A549 (cell line): ENCODE measurements at places on chromosomes 1 and 21.

DNA sequence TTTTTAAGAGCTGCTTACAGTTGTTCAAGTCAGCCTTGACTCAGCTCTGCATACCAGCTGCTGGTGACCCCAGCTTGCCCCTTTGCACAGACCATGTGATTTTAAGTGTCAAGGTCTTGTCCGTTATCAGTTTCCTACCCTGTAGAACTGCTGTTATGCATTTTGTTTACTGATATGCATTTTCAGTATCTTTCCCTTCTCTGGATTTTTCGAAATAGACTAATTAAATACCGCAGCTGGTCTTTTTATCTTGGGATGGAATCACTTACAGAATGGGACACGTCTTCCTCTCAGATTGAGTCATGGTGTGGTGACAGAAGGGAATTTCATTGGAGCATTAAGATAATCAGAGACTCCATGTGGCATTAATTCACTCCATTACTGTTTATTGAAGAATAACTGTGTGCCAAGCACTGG lies 145.6 kb downstream of the FMN2 start:
- no peak for DNase-seq

GRCh38 chr1:65247419-65248359 lies 61.7 kb upstream of the DNAJC6 start:
- DNase-seq = no peak

GRCh38 chr1:31927661-31927980 lies 10.5 kb downstream of the PTP4A2 start:
- DNase-seq = no peak

DNA sequence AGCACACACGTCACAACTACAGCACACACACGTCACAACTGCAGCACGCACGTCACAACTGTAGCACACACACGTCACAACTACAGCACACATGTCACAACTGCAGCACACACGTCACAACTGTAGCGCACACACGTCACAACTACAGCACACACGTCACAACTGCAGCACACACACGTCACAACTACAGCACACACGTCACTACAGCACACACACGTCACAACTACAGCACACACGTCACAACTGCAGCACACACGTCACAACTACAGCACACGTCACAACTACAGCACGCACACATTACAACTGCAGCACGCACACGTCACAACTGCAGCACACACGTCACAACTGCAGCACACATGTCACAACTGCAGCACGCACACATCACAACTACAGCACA lies 322.6 kb upstream of the AJAP1 start:
- DNase-seq = no peak

- peak; percentile 11 for DNase-seq
These were observed 93.5 kb upstream of the CAMK1G start for GRCh38 chr1:209490013-209490412.

DNA sequence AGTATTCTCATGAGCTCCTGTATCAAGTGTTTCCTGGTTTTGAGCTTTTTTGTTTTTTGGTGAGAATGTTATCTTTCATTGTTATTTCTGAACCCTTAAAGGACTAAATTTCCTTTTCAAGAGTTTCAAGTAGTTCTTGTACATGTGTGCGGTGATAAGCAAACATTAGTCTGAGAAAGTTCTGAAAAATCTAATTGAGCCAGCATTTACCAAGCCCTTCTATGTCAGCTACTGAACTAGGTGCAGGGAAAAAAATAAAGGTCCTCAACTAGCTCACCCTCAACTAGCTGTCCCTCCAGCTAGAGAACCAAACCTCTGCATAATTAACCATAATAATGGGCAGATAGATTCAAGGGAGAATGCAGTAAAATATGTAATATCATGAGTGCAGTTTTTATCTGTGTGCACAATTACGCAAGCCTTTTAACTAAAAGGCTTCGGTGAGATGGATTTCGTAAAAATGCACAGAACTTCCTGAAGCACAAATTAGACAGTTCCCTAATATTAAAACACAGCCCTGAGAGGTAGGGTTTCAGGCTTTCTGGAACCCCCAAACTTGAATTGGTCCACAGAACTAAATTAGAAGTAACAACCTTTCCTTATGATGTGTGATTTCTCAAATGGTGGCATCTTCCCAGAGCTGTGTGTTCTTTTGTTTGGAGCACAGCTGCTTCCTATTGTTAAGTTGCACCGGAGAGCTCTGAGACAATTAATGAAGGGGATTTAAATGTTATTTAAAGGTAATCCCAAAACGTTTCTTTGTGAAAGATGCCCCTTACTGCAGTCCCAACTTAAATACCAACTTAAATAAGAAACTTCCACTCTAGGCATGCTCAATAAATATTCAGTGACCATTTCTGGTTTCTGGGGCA lies 165.8 kb downstream of the NFIA start:
- no peak for DNase-seq

DNA sequence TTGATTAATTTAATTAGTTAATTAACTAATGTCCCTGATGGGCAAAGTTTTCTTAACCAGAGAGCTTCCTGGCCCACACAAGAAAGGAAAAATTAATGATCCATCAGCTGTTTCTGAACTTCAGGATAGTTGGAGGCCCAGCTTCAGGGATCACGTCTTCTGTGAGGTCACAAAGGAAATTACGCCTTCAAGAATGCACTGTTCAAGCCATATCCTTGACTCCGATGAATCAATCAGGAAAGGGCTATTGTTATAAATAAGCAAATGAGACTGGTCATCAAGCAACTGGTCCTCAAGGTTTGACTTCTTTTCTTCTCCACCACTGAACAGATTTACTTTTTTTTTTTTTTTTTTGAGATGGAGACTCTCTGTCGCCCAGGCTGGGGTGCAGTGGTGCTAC lies 40.6 kb downstream of the TCP10L start:
- no peak for DNase-seq

- no peak for DNase-seq
These were observed 74.6 kb upstream of the KCND3 start for GRCh38 chr1:112063781-112064728.

DNA sequence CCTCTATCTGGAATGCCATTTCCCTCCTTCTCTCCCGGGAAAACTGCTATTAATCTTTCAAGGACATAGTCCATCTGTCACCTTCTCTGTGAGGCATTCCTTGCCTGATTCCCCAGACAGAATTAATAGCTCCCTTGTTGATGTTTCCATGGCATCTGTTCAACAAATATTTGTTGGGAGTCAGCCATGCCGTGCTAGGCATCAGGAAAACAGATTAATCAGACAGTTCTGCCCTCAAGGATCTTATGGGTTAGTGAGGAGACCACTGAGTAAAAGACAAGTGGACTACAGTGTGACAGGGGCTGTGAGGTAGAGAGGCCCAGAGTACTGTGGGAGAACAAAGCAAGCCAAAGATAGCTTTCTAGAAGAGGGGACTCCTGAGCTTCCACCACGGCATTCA lies 11.4 kb upstream of the MAGOH start:
- no peak for DNase-seq

- DNase-seq = no peak
These were observed 1.4 kb downstream of the EIF4G3 start for GRCh38 chr1:21175324-21175669.

DNA sequence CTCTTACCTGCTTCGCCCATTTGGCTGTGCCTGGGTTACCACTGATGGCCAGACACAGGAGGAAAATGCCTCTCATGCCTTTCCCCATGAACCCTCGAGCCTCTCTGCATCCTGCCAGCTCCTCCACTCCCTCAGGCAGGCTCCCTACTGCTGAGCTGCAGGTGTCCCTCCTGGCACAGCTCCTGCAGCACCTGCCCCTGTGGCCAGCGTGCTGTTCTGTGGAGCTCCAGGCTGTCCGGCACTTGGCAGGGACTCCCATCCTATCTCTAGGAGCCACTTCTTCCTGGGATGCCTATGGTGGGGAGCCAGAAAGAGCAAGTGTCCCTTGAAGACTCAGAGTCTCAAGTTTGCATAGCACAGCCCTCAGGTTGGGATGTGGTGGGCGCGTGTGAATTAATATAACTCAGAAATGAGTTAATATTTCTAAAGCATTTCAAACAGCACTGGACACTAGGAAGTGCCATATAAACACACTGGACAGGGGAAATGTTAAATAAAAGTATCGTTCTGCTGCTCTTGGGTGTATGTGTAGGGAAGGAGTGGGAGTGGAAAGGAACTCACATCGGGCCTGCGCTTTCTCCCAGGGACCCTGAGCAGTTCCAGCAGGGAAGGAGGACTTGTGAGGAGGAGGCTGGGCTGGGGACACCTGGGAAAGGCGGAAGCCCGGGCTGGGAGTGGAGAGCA lies 2.7 kb downstream of the LRRC71 start:
- no peak for DNase-seq

GRCh38 chr1:240946926-240947325 lies 335.0 kb upstream of the GREM2 start:
- DNase-seq = peak; percentile 35

DNA sequence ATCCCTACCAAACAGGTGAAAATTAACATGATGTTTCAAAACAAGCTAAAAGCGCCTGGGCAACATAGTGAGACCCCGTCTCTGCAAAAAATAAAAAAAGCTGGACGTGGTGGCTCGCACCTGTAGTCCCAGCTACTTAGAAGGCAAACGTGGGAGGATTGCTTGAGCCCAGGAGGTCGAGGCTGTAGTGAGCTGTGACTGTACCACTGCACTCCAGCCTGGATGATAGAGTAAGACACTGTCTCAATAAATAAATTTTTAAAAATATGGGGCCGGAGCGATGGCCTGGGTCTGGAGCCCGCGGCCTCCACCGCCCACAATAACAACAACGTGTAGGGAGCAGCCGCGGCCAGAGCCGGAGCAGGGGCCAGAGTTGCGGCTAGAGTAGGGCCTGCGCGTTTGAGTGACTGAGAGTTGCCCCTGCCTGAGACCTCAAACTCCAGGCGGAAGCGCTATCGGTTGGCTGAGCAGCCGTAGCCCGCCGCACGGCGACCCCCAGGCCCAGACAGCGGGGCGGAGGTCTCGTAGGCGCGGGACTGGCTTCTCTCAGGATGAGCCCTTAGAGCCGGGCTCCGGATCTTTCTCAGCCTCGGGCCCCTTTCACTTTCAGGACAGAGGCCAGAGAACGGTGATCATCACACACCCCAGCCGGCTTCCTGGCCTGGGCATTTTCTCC lies 41.4 kb downstream of the ZMYM1 start:
- DNase-seq = no peak

DNA sequence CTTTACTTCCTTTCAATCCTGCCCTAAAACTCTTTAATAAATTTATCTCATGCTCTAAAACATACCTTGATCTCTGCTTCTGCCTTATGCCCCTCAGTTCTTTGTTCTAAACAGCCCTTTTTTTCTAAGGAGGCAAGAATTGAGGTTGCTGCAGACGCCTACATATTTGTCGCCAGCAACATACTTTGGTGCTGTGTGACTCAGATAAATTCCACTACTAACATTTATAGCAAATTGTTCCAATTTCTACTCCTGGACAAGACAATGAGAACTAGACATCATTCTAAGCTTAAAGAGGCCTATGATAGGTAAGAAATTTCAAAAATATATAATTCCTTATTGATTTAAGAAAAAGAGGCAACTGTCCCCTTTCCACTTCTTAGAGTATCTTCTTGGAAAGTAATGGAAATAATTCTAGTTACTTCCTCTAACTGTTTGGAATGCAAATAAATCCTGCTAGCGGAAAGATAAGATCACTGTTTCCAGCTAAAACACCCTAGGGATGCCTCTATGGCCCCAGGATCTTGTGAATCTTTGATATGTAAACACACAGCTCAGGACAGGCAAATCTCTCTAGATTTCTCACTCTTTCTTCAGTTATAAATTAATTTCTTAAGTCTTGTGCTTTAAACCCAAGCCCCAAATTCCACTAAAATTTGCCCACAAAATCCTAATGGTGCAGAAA lies 869.1 kb downstream of the KCNT2 start:
- DNase-seq = peak; percentile 41

- no peak for DNase-seq
These were observed 121.0 kb upstream of the UBE2U start for GRCh38 chr1:64082459-64082858.

- DNase-seq = no peak
These were observed 9.1 kb upstream of the IFI16 start for GRCh38 chr1:159000625-159001024.

DNA sequence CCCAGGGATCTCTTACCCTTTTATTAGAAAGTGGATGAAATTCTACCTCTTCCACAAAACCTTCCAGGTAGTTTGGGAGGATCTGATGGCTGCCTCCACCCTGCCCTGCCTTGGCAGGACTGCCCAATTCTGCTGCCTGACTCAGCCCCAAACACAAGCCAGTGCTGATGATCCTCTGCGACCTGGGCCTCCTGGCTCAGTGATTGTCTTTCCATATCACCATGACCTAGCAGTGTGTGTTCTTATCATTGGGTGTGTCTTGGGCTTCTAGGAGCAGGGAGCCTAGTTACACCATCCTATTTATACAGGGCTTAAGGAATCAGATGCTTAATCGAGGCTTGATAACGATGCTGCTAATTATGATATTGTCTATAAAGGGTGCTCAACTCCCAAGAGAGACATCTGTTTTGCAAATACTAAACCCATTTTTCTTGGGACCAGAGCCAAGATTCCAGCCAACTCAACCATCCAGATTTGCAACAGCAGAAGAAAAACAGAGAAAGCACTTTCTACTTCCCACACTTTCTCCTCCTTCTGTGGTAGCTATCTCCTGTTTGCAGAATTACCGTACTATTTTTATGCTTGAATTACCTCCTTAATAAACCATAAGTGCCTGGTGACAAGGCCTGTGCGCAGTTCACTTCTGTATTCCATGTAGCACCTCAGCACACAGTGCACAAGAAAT lies 36.5 kb upstream of the KIF21B start:
- DNase-seq = no peak

GRCh38 chr1:182515556-182515955 lies 65.6 kb downstream of the RGSL1 start:
- DNase-seq = no peak

- DNase-seq = no peak
These were observed 57.5 kb downstream of the MAP3K7CL start for GRCh38 chr21:29187944-29188343.

DNA sequence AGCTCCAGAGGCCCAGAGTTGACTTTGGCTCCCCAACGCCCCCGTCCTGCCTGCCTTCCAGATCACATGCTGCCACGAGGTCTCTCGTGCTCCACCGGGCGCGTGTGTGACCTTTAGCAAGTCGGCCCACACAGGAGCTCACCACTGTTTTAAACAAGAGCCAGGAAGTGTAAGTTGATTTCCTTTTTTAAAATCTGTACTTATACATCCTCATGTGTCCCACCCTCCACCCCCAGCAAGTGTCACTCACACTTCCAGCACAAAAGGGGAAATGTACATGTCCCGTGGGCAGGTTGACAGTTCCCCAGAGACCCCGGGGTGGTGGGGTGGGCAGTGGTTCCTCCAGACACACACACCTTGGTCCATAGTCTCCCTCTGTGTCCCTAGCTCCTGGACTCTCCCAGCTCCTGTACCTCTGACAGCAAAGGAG lies 84.4 kb downstream of the STUM start:
- DNase-seq = no peak

DNA sequence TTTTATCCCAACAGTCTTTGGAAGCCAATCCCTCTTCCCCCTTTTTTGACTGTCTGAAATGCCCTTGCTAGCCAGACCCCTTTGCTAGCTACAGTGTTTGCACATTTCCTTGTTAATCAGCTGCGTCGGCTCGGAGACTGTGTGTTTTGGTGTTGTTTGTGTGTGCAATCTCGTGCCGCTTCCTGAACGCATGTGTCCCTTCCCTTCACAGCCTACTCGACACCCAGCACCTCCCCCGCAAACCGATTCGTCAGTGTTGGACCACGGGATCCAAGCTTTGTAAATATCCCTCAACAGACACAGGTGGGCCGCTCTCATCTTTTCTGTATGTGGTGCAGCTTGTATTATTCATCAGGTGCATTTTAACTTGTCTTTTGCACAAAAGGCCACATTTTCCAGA lies 298.7 kb downstream of the TM2D1 start:
- DNase-seq = no peak

GRCh38 chr1:62530516-62531154 lies 66.7 kb upstream of the ANGPTL3 start:
- DNase-seq = peak; percentile 67
